ENCODE measurements at places on chromosomes 4 and X.

GRCh38 chrX:95995583-95995982, 689.1 kb upstream of the DIAPH2 start:
- no peak for DNase-seq

GRCh38 chrX:18099745-18100144, 120.9 kb downstream of the BEND2 start:
- DNase-seq, result no peak

GRCh38 chr4:1718095-1718850, 2.9 kb downstream of the TMEM129 start:
- no peak for DNase-seq

DNA sequence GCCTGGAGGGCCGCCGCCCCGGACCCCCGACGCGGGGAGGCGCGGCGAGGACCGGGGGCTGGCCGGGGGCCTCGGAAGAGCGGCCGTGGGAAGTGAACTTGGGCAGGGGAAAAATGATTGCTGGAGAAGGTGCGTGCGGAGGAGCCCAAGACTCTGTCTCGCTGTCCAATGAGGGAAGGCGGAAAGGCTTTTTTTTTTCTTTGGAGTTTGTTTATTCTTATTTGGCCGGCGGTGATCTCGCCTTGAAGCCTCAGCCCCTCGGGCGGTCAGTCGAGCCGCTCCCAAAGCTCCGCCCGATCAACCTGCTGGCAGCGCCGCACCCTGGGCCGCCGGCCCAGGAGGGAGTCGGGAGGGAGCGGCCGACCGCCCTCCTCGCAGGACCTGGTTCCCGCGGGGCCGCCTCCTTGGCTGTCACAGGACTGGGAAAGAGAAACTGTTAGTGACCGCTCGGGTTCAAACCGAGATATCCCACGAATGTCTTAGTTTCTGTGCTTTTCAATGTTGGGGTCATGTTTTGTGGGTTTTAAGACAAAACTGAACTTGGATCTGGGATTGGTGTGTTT, 2.5 kb downstream of the CPEB2 start:
- peak; percentile 6 for DNase-seq

DNA sequence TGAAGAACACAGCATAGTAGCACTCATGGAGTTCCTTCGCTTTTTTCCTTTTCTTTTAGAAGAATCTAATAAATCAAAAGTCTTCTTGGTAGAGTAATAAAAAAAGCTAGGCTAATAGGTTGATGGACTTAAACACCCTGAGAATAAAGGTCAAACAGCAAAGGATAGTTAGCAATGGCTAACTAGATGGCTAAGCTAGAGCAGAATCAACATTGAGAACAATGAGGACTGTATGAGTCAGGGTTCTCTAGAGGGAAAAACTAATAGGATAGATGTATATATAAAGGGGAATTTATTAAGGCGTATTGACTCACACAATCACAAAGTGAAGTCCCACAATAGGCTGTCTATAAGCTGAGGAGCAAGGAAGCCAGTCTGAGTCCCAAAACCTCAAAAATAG, 550.9 kb downstream of the GLUD2 start:
- no peak for DNase-seq

DNA sequence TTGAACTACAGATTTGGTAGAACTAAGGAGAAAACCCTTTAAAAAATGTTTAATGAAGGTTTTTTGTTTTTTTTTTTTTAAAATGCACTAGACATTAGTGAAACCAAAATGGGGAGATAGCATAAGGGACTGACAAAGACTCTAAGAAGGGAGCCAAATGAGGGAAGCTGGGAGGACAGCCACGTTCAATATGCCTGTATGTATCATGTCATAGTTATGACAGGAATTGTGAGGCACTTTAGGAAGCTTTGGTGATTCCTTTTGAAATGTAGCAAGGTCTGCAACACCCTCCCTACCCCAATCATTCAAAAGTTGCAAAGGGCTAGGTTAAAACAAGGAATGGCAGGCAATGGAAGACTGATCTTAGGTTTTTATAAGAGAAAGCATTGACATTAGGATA, 526.0 kb downstream of the TLL1 start:
- no peak for DNase-seq

DNA sequence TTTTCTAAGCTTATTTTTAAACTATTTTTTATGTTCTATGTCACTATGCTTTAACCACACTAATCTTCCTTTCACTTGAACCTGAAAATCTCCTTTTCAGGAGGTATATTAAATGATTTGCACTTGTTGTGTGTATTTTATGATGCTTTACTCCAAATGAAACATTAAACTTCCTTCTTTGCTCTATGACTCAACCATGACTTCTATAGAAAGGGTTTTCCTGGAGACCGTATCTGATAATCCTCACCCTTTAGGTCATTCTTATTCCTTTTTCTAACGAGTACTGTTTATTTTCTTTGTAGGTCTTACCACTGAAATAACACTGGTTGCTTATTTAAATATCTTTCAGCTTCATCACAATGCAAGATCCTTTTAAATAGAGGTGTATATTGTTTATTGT, 1163.2 kb downstream of the PCDH18 start:
- no peak for DNase-seq

DNA sequence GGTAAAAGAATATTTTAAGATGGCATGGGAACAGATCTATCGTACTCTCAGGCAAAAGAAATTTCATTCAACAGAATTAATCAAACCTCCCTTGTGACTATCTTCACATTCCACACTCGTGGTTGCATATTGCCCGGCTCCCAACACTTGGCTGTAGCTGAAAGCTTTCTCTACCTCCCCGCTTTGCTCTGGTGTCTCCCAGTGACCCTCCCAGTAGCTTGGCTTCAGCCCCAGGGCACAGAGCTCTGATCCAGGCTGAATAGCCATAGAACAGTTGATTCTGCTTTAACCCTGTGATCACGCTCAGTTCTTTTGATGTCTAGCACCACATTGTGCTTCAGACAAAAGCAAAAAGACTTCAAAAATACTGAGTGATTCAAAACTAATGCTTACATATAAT, 24.6 kb downstream of the SLC7A11 start:
- no peak for DNase-seq

DNA sequence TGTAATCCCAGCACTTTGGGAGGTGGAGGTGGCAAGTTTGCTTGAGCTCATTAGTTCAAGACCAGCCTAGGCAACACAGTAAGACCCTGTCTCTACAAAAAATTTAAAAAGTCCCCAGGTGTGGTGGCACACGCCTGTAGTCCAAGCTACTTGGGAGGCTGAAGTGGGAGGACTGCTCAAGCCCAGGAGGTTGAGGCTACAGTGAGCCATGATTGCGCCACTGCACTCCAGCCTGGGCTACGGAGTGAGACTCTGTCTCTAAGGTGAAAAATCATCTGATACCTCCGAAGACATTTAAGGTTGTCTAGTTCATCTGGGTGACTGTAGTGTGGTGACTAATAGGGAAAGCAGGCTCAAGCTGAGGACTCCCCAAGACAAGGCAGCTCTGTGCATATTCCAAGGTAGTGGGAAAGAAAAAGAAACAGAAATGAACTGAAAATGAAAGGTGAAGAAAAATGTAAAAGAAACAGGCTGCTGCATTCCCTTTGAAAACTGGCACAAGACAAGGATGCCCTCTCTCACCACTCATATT, 23.3 kb downstream of the FRYL start:
- no peak for DNase-seq

- no peak for DNase-seq
Measured at GRCh38 chrX:68695206-68695845, 47.9 kb downstream of the STARD8 start.

- no peak for DNase-seq
Measured at GRCh38 chr4:1082215-1083182, 30.9 kb downstream of the RNF212 start.

- no peak for DNase-seq
Measured at GRCh38 chr4:72352711-72353110, 216.3 kb downstream of the ADAMTS3 start.

GRCh38 chr4:135277068-135277979, 1075.7 kb upstream of the PABPC4L start:
- DNase-seq, result no peak

DNA sequence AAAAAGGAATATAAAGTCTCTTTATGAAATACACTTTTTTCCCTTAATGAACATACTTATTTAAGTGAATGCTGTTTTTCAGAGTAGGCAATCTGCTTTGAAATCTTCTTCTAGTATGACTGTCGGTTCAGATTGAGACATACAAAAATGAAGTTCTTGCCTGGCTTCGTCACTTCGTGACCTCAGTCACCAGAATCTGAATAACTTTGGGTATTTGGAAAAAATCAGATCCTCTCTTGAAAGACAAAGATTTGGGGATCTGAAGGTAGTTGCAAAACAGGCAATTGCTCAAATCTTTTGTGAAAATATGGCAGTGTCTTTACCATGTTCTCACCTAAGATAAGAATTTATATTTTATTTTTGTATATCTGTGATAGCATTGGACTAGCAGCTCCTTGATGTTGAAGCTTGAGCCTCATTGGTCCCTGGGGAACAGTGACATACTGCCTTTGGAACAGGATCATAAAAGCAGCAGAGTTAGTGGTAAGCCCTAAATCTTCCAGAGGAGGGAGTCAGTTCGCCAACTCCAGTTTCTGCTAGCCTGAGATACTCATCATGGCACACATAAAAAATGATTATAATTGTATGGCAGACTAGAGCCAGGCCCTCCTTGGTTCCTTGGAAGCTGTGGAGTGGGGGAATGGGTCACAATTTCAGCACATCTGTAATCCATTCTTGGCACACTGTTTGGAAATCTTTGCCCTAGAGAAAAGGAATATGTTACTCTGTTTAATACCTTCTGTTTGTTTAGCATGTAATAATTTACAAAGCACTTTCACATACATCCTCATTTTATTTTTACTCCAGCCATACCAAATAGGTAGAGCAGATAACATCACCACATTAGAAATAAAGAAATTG, 5.0 kb downstream of the ARFIP1 start:
- no peak for DNase-seq

GRCh38 chrX:106730401-106730800, 3.9 kb downstream of the RNF128 start:
- no peak for DNase-seq

DNA sequence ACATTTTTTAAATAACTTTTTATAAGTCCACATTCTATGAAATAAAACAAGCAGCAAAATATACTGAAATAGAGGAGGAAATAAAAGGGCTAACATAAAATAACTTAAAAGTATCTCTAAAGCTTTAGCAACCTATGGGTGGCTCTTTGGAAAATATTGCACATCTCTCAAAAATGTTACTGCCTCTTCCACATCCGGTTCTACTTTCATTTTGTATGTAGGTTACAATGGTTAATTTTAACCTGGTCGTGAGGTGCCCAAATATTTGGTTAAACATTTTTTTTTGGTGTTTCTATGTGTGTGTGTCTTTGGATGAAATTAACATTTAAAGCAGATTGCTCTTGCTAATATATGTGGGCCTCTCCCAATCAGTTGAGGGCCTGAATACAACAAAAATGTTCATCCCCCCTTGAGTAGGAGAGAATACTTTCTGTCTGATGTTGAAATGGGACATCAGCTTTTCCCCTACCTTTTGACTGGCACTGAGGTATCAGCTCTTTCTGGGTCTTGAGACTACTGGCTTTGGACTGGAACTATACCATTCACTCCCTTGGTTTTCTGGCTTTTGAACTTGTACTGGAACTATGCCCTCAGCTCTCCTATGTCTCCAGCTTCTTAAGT, 353.0 kb downstream of the ADAM29 start:
- no peak for DNase-seq
